ENCODE measurements at places on chromosomes 13 and 19.

DNA sequence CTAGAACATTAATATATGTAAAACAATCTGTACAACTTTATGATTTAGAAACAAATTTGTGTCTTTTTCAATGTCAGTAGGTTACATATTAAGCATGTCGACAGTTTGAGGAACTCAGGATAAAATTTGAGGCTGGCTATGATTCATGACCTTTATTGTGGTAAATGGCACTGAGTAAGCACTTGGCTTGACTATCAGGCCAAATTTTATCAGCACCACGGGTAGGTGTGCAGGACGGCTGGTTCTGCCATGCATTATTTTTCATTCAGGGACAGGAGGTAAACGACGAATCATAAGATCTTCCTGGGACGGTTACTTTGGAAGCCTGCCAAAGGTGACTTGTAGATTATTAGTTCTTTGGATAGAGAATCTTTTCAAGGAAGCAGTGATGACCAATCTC, 19.9 kb upstream of the CYP4F8 start:
- H3K4me3 ChIP-seq, result no peak overlapping the region
- peaks cover 26% of the 10 kb centered on the region for H3K36me3 ChIP-seq
- no peaks in the 10 kb centered on the region for H3K4me1 ChIP-seq
- peaks cover 12% of the 10 kb centered on the region for H3K27me3 ChIP-seq

DNA sequence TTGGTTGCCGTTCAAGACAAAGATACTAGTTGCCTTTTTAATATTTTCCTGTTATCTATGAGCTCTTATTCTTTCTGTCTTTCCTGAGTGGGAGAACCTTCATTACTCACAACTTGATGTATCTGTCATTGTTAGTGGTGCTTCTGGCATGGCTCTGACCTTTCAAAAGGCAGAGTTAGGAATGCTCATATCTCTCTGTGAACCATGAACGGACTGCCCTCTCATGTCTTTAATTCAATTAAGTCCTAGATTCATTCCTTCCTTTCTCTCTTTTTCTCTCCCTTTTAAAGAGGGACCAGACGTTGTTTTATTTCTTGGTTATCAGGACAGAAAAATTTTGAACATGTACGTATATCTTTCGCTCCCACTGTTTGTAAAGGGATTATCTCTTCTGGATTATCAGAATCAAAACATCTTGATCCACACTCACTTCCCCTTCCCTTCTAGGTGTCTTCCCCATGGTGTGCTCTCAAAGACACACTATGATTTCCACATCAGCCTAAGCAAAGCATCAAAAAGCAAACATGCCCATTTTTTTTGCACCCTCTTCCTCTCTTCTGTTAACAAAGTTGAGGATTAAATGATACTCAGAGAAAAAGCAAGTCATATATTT, 90.3 kb downstream of the LRCH1 start:
- H3K4me3 ChIP-seq, result no peak overlapping the region
- no peaks in the 10 kb centered on the region for H3K36me3 ChIP-seq
- no peak for DNase-seq

DNA sequence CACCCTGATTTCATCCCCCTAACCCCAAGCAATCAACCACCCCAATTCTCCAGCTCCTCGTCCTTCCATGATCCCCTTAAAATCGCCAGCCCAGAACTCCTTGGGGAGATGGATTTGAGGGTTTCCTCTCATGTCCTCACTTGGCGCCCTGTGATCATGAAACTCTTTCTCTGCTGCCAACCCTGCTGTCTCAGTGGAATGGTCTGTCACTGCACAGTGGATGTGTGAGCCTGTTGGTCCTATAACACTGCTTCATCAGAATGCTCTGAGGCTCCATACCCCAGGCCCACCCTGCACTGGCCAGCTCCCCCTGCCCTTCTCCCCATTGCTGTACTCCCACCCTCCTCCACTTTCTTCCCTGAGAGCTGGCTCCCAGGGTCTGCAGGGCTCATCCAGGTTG, 12.6 kb upstream of the ZNF792 start:
- peaks cover 31% of the 10 kb centered on the region for H3K4me1 ChIP-seq
- peaks cover 6% of the 10 kb centered on the region for H3K27me3 ChIP-seq
- H3K27ac ChIP-seq, result no peak overlapping the region
- H3K4me3 ChIP-seq, result no peak overlapping the region
- DNase-seq, result no peak
- H3K36me3 ChIP-seq, result peaks cover 14% of the 10 kb centered on the region

DNA sequence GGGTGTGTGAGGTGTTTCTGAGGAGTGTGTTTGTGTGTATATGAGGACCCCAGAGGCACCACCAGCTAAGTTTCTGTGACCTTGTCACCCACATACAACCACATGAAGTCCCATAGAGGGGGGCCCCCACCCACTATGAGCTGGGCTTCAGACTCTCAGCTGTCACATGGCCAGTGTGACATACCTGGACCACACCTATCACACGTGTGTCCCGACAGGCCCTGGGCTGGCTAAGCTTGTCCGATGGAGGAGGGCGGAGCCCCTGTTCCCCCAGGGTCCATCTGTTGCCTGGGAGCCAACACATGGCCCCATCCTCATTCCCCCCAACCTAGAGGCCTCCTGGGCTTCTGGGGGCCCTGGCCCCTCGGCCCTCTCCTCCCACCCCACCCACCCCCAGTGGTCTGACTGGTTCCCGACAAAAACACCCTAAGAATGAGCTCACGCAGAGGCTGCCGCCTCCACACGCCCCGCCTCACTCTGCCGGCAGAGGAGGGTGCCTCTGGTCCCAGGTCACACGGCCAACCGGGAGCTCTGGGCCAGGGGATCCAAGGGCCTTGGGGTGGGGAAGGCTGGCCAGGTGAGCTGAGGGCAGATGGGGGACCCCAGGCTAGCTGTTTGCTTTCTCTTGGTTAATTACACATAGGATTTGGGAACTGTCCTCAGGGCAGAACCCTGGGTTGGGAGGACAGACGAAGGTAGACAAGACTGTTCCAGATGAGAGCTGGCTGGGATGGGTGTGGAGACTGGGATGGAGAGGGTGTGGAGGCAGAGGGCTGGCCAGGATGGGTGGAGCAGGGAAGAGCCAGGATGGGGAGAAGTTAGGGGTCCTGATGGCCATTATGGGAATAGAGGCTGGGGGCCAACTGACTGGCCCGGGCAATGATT, 4.3 kb downstream of the KLC3 start:
- no peak overlapping the region for H3K27ac ChIP-seq
- DNase-seq, result no peak
- peaks cover 2% of the 10 kb centered on the region for H3K36me3 ChIP-seq
- peaks cover 5% of the 10 kb centered on the region for H3K27me3 ChIP-seq
- H3K4me3 ChIP-seq, result no peak overlapping the region

GRCh38 chr13:75312884-75313520, 169.0 kb downstream of the TBC1D4 start:
- DNase-seq, result no peak
- no peaks in the 10 kb centered on the region for H3K27me3 ChIP-seq
- H3K27ac ChIP-seq, result no peak overlapping the region
- H3K4me3 ChIP-seq, result no peak overlapping the region
- H3K36me3 ChIP-seq, result peaks cover 14% of the 10 kb centered on the region

DNA sequence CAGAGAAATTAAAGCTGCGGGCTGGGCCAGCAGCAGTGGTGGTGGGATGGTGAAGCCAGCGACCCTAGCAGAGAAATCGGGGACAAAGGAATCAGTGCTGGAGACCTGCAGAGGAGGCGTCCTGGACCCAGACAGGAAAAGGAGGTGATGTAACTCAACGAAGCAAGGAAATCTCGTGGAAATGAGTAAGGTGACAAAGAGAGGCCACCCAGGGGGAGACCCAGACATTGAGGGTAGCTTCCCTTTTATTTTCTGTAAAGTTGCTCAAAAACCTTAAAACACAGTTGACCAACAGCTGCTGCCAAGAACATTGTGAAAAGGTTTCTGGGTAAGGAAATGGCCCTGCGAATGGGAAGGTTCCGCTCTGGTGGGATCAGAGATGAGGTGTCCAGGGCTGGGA, 13.3 kb upstream of the RETN start:
- H3K4me3 ChIP-seq, result no peak overlapping the region
- peaks cover 69% of the 10 kb centered on the region for H3K27me3 ChIP-seq
- no peak for DNase-seq
- no peaks in the 10 kb centered on the region for H3K36me3 ChIP-seq

GRCh38 chr13:85659493-85659892, 139.7 kb downstream of the SLITRK6 start:
- H3K4me1 ChIP-seq, result no peaks in the 10 kb centered on the region
- no peaks in the 10 kb centered on the region for H3K36me3 ChIP-seq
- no peaks in the 10 kb centered on the region for H3K27me3 ChIP-seq

- no peak overlapping the region for H3K27ac ChIP-seq
- H3K4me1 ChIP-seq, result no peaks in the 10 kb centered on the region
- H3K4me3 ChIP-seq, result no peak overlapping the region
- DNase-seq, result no peak
These were observed 833.9 kb downstream of the SLITRK1 start for GRCh38 chr13:83048419-83048818.
